ENCODE measurements at places on chromosomes 1 and 21. TPM values are rescaled to one million over a fixed set of nuclear protein-coding genes. Genes with fewer than 3 reads are reported as not detected.

DARS2 gene
- total RNA-seq: 22.8 TPM

OR10J1 gene
- total RNA-seq: not detected

LCE3E gene
- not detected for total RNA-seq

RGS4 gene
- 635 TPM for total RNA-seq

ADORA1 gene
- under 0.01 TPM for total RNA-seq

SPRR2F gene
- total RNA-seq: not detected

VASH2 gene
- 0.90 TPM for total RNA-seq

DNAJC6 gene
- total RNA-seq: 0.18 TPM
